ENCODE measurements at places on chromosomes 12 and 14.

DNA sequence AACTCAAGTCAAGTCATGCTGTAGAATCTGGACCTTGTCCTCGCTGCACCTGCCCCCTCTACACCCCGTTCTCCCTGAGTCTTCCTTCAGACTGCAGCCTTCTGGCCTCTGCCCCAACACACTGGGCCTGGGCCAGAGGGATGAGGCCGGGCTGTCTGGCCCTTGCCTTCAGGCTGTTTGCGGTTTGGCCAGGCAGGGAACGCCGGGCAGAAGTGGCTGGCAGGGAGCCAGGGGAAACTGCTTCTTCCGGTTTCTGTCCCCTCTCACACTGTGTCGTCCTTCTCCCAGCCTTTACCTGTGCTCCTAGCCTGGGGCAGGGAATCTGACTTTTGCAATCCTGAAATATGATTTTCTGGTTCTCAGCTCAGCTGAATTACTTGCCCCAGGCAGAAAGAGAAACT is 13.5 kb downstream of the DGLUCY start:
- DNase-seq, result no peak

DNA sequence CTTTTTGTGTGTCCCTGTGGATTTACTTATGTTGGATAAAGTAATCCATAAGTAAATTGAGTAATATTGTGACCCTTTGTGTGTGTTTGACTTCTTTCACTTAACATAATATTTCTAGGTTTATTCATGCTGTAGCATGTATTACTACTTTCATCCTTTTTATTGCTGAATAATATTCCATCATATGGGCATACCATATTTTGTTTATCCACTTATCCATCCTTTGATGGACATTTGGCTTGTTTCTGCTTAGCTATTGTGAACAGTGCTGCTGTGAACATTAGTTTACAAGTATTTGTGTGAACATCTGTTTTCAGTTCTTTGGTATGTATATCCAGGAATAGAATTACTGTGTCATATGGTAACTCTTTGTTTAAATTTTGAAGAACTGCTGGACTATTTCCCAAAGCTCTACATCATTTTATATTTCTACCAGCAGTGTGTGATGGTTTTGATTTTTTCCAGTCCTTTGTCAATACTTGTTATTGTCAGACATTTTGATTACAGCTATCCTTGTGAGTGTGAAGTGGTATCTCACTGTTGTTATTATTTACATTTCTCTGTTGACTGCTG is 25.2 kb downstream of the G2E3 start:
- DNase-seq, result no peak

GRCh38 chr12:10740182-10740581 is 17.1 kb upstream of the YBX3 start:
- DNase-seq, result no peak

GRCh38 chr14:36661506-36662257 is at the start of gene PAX9:
Gene PAX9, plus strand, starts transcription at chr14:36661860. Its CDS starts 230 bp downstream, at chr14:36662090.
- DNase-seq, result no peak

- DNase-seq, result no peak
These were observed 128.6 kb upstream of the PARP11 start for GRCh38 chr12:4001841-4002240.

DNA sequence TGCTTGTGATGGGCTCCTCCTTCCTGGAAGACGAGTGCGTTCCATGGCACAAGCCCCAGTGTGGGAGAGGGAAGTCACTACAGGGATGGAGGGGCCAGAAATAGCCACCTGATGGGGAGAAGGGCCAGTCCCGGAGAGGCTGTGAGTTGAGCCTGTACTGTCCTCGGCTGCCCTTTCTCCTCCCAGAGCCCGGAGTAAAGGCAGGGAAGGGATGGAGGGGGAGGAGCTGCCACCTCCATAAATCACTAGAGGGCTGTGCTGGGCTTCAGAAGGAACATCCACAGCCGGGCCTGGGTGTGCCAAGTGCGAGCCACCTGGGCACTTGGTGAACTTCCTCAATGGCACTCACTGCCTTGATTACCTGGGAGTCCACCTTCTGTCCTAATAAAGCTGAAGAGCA is 110.1 kb downstream of the RBM19 start:
- DNase-seq, result no peak

- no peak for DNase-seq
These were observed 218.1 kb downstream of the APAF1 start for GRCh38 chr12:98863167-98863566.

GRCh38 chr12:117342682-117343081 is 18.7 kb downstream of the NOS1 start:
- no peak for DNase-seq

DNA sequence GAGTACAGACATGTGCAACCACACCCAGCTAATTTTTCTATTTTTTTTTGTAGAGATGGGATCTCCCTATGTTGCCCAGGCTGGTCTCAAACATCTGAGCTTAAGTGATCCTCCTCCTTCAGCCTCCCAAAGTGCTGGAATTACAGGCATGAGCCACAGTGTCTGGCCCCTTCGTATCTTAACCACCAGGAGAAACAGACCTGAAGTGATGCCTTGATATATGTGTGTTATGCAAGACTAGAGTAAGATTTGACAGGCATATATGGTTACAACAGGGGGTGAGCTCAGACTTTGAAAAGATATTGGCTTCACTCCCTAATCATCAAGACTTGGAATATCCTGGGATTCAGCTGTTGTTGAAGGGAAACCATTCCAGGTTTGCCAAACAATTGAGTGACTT is 10.7 kb upstream of the GALNT6 start:
- DNase-seq, result no peak

DNA sequence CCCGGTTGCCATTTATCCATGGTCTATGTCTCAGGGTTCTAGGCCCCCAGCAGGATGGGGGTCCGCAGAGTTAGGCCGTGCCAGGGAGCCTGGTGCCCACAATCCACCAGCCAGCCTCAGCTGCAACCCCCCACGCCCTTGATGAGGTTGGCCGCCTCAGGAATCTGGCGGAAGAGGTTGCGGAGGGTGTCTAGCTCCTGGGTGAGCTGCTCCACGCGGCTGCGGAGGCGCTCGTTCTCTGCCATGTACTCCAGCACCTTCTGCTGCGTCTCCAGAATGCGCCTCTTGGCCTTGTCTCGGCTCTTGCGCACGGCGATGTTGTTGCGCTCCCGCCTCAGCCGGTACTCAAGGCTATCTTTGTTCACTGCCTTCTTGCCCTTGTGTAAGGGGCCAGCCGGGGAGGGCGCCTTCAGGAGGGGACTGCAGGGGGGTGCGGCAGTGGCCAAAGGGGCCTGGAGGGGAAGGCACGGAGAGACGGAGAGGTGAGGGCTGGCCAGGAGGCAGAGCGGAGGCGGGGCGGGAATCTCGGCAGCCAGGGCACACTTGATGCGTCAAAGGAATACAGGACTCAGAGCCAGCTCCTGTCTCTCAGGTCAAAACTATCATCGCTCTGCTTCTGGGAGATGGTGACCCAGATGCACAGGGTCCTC is 1.6 kb downstream of the CEBPE start:
- DNase-seq, result no peak

GRCh38 chr14:93759719-93760307 is 28.5 kb downstream of the PRIMA1 start:
- DNase-seq, result peak; percentile 62

DNA sequence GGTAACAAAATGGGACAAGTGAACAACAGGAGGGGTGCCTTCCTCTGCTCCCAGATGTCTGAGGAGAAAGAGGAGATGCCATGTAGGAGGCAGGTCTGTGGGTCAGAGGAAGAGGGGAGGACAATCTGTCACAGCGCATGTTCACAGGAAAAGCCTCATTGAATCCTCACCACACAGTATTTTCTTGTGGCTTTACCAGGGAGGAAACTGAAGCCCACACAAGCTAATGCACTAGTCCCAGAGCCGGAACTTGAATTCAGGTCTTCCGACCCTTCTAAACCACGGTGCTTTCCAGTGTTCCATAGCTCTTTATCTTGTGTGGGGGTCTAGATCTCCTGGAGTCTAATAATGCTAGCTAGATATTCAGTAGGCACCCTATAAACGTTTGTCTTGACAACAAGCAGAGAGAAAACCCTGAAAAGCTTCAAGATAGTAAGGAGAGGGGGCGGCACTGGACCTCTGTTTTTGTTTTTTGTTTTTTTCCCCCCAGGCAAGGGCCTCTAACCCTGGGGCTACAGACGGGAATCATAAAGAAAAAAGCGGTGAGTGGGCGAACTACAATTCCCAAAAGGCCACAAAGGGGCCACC is 371 bp upstream of the SHMT2 start:
- DNase-seq, result no peak

Data from anterior cingulate cortex (tissue), 58 donors.